ENCODE measurements at places on chromosomes 1 and 21. TPM values are rescaled to one million over a fixed set of nuclear protein-coding genes. Genes with fewer than 3 reads are reported as not detected.

DNA sequence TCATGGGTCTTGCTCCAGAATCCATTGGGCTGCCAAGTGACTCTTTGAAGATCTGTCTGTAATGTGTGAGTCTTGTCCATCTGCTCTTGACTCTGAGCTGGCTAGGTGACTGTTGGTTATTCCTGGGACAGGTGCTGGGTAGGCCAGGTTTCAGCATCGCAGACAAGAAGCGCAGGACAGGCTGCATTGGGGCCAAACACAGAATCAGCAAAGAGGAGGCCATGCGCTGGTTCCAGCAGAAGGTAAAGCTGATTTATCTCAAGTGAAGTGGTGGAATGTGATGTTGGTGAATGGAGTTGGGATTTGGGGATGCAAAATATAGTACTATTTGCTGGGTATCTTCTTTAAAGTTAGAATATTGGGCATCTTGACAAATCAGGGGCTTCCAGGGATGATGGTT, 4.1 kb downstream of the RPL11 start:
- no peaks in the 10 kb centered on the region for H3K27me3 ChIP-seq
- peaks cover 72% of the 10 kb centered on the region for H3K36me3 ChIP-seq
- H3K4me1 ChIP-seq = peaks cover 22% of the 10 kb centered on the region
- H3K27ac ChIP-seq = no peak overlapping the region
- DNase-seq = no peak

DNA sequence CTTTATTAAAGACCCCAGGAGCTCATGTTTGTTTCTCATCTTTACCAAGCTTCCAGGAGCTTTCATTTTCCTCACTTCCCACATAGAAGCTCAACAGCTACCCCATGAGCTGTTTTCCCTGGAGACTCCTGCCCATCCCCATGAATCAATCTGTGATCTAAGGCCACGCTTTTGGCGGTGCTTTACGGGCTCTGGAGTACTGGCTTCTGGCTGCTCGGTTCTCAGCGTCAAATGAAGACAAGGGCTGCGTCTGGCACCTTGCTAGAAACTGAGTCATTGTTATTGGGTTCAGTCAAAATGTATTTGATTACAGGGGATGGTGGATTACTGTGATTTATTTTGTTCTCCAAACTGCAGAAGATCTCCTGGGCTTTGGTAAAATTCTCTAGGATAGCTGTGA, 39.9 kb downstream of the ACP6 start:
- DNase-seq = no peak
- peaks cover 12% of the 10 kb centered on the region for H3K4me1 ChIP-seq
- no peaks in the 10 kb centered on the region for H3K36me3 ChIP-seq
- H3K4me3 ChIP-seq = no peak overlapping the region

The PLPP3 gene
- 0.11 TPM for total RNA-seq

DNA sequence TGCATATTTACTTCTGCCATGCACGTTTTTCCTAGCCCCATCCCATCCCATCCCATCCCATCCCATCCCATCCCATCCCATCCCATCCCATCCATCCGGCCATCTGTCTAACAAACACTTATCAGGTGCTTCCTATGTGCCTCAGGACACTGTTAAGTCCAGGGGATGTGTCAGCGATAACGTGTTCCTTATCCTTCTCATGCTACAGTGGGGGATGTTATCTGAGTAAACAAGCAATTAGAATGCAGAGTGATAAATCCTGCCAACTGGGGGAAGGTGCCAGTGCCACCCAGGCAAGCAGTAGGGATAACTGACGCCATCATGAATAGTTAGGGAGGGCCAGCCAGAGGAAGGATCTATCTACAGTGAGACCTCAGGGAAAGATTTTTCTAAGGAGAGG, 304.2 kb downstream of the CAMTA1 start:
- no peak overlapping the region for H3K27ac ChIP-seq
- no peaks in the 10 kb centered on the region for H3K4me1 ChIP-seq
- DNase-seq = no peak
- H3K36me3 ChIP-seq = no peaks in the 10 kb centered on the region

The BEST4 gene
- total RNA-seq = 0.33 TPM

DNA sequence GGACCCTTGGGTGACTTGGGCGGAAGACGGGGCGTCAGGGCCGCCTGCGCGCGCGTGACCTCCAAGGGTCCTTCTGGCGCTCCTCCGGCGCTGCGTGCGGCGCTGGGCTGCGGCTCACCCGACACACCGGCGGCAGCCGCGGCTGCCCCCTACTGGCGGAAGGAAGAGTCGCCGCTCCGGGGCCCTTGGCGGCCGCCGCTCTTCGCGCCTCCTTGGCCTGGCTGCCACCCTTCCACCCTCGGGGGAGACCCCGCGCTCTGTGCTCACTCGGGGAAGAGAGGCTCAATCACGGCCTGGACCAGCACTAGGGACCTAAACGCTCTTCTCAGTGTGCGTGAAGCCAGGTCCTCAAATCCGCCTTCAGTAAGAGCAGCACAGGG, 89.7 kb downstream of the DMRTA2 start:
- H3K4me1 ChIP-seq = peaks cover 9% of the 10 kb centered on the region
- DNase-seq = peak; percentile 35
- peak overlapping the region; percentile 34 for H3K4me3 ChIP-seq
- H3K36me3 ChIP-seq = no peaks in the 10 kb centered on the region
- H3K27ac ChIP-seq = no peak overlapping the region

DNA sequence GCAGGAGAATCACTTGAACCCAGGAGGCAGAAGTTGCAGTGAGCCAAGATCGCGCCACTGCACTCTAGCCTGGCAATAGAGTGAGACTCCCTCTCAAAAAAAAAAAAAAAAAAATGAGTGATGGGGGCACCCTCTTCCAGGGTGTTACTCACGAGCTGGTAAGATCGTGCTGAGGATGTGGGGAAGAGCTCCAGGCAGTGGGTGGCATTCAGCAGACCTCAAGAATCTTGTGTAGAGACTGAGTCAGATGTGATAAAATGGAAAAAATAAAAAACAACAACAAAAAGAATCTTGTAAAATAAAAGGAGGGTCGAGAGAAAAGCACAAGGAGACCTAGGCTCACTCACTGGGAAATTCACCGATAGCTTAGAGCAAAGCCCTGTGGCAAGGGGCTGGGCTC, 38.5 kb downstream of the EPHA2 start:
- DNase-seq = no peak
- H3K27ac ChIP-seq = no peak overlapping the region
- H3K36me3 ChIP-seq = no peaks in the 10 kb centered on the region
- no peak overlapping the region for H3K4me3 ChIP-seq
- H3K4me1 ChIP-seq = peaks cover 21% of the 10 kb centered on the region

The TRIM46 gene
- total RNA-seq = 2.5 TPM

All from natural killer cell (primary cell).